ENCODE measurements at places on chromosomes 12 and 14.

GRCh38 chr14:68825729-68826128 is 32.9 kb upstream of the ZFP36L1 start:
- DNase-seq, result no peak

- no peak for DNase-seq
Observed at GRCh38 chr14:91997492-91997891, 42.4 kb downstream of the TRIP11 start.

GRCh38 chr14:69708049-69708448 is 58.9 kb upstream of the SRSF5 start:
- DNase-seq, result no peak

DNA sequence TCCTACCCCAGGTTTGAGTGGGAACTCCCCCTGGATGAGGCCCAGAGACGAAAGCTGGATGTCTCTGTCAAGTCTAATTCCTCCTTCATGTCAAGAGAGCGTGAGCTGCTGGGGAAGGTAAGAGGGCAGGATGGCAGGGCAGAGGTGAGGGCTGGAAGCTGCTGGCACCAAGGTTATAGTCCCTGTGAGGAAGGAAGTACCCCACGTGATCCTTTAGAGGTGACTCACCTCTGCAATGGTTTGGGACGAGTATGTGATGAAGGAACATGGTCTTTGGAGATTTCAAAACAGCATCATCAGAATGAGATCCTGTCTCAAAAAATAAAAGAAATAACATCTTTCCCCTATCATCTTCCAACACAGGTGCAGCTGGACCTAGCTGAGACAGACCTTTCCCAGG is 9.2 kb upstream of the MYL6B start:
- DNase-seq, result no peak

- no peak for DNase-seq
Observed at GRCh38 chr14:38662781-38663180, 406.9 kb upstream of the CLEC14A start.

- no peak for DNase-seq
Observed at GRCh38 chr12:15216036-15216889, 5.0 kb downstream of the RERG start.

DNA sequence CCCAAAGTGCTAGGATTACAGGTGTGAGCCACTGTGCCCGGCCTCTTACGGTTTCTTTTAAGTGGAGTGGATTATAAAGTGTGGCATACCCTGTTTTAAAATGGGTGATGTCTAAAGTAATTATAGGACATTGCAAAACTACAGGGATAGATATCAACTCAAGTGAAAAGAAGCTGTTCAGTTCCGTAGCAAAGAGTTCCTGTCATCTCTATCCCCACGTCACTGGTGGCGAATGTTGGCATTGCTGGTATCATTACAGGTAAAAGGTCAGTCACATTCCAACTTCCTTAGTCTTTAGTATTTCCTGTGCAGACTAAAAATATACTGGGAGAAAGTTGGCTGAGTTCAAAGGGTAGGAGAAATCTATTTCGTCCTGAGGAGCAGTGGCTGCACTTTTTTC is 95.6 kb upstream of the SLC38A2 start:
- DNase-seq, result no peak

- DNase-seq, result no peak
Observed at GRCh38 chr14:31902945-31903646, 174.0 kb upstream of the ARHGAP5 start.
